ENCODE measurements at places on chromosomes 13 and 19.

- DNase-seq, result no peak
Observed at GRCh38 chr13:25440061-25440460, 68.3 kb downstream of the ATP8A2 start.

- DNase-seq, result no peak
Observed at GRCh38 chr19:10430505-10431253, 10.3 kb downstream of the PDE4A start.

- DNase-seq, result no peak
Observed at GRCh38 chr13:65990684-65991083, 1239.5 kb downstream of the PCDH9 start.

GRCh38 chr13:44605721-44606120, 29.6 kb upstream of the TSC22D1 start:
- DNase-seq, result no peak

- DNase-seq, result no peak
Observed at GRCh38 chr13:89267734-89268133, 1596.6 kb downstream of the SLITRK5 start.

- no peak for DNase-seq
Observed at GRCh38 chr13:101258071-101258470, 158.2 kb downstream of the NALCN start.

DNA sequence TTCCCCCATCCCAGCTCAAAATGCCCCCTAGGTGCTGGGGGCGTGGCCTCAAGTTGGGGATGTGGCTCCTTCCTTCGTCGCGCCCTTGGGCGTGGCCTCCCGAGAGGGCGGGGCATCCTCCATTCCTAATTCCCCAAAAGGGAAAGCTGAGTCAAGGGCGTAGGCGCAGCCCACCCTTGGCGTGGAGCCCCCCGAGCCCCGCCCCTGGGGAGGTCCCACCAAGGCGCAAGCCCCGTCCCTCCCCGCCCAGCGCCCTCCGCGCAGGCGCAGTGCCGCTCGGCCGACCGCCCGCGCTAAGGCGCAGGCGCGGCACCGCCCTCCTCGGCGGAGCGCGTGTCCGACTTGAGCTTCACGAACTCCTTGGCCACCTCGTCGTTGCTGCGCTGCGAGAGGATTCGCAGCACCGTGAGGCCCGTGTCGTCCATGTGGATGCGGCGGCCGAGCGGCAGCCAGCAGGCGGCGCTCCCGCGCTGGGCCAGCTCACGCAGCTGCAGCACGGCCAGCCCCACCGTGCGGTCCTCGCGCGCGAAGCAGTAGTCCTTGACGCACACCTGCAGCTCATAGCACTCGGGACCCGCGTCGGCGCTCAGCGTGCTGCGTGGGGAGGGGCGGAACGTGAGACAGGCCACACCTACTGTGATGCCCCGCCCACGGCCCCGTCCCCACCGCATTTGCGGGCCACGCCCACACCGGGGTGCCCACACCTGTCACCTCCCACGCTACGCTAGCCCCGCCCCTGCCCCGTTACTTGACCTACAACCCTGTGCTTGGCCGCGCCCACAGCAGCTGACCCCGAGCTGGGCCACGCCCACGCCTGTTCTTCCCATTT, 50.5 kb downstream of the COLGALT1 start:
- peak; percentile 64 for DNase-seq

GRCh38 chr19:6211632-6212402, 68.0 kb downstream of the MLLT1 start:
- DNase-seq, result no peak

- no peak for DNase-seq
Observed at GRCh38 chr13:43244481-43244880, 221.1 kb downstream of the DNAJC15 start.

GRCh38 chr13:42146359-42146758, 97.9 kb downstream of the DGKH start:
- no peak for DNase-seq

DNA sequence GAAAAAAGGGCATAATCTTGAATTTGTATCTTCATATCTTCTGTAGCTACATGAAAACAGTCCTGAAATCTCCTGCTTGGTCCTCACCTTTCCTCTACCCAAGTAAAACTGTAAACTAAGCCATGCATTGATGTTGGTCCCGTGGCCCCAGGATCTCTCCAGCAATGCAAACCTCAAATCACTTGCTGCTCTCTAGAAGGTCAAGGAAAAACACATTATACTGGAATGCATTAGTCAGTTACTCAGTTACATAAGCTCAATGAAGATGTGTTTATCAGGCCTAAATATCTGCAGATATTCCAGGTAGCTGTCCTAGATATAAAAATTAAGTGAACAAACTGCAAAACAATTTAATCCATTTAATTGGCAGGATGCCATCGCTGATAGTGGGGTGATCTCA, 261.8 kb downstream of the ABCC4 start:
- DNase-seq, result no peak

GRCh38 chr19:47013041-47013517, 6.6 kb upstream of the NPAS1 start:
- peak; percentile 69 for DNase-seq

DNA sequence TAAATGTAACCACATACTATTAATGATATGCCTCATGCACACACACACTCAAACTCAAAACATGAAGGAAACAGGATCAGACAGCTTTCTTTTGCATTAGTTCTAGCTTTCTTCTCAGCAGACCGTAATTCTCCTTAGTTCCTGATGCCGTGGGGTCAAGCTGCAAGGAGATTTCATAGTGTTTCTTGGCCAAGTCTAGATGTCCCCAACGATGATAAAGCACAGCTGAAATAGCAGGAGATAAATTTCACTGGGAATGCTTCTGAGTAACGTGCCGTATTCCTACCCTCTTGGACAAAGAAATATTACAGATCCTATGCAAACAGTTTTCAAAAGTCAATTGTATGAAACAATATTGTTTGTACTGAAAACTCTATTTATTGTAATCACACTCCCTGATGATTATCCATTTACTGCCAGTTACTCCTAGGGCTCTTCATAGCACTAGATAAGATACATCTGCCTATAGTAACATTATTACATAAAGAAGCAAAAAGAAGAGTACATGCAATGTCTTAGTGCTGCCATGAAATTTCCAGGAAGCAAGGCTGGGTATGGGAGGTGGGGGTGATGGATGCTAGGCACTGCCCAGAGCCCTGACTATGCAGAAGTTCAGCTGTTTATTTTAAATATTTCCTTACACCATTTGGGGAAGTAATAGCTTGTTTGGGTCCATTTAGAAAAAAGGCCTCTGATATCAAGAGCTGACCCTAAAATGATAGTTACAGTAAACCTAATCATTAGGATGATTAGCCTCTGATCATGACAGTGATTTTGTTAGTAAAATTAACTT, 16.5 kb upstream of the GGACT start:
- DNase-seq, result no peak

DNA sequence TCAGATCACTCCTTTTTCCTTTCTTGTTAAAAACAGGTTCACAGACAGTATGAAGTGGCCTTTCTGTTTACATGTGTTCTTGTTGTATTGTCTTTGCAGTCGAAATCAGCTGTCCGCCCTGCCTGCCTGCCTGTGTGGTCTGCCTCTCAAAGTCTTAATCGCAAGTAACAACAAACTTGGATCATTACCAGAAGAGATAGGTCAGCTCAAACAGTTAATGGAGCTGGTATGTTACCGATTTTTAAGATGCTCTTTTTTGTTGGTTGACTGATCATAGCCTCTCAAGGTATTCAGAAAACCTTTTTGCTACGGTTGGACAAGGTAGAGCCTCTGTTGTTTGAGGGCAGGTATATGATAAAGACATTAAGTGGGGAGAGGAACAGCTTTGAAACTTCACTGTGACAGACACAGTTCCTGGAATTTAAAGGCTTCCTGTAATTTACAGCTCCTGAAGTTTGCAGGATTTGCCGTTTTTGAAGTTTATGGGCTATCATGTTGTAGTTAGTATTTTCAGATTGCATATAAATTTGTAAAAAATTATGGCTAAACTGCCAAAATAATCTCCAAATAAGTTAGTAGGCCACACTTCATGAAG, 116.1 kb downstream of the LRCH1 start:
- DNase-seq, result peak; percentile 14

DNA sequence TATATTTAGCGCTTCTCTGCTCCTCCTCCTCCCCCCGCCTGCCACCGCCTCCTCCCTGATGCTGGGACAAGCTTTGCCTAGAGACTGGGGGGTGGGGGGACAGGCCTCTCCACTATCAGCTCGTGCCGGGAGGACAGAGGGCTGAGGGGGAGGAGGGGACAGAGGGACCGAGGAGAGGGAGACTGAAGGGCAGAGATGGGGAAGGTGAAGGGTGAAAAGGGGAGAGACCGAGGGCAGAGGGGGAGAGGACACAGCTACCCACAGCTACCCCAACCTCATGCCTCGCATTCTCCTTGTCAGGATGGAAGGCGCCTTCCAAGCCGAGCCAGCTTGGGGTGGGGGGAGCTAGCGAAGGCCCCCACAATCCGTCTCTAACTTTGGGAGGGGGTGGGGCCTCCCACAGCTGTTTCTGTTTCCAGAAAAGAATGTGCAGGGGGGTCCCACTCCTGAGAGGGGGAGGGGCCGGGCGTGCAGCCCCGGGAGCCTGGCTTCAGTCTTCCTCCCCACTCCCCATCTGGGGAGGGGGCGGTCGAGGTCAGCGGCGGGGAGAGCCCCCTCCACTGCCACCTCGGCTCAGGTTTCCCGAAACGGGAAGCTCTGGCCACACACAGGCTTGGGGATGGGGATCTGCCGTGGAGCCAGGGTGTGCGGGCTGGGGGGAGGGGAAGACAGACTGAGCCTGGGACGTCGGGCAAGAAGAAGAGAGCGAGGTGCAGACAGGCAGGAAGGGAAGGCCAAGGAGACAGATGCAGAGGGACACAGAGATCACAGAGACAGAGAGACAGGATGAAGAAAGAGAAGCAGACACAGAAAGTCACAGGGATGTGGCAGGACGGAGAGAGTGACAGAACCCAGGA, 1.6 kb downstream of the DACT3 start:
- no peak for DNase-seq

GRCh38 chr19:42942187-42942789, 5.3 kb upstream of the PSG7 start:
- no peak for DNase-seq

- peak; percentile 29 for DNase-seq
Observed at GRCh38 chr13:50611117-50611781, 232.2 kb downstream of the DLEU7 start.

- no peak for DNase-seq
Observed at GRCh38 chr13:66914155-66914554, 316.0 kb downstream of the PCDH9 start.

DNA sequence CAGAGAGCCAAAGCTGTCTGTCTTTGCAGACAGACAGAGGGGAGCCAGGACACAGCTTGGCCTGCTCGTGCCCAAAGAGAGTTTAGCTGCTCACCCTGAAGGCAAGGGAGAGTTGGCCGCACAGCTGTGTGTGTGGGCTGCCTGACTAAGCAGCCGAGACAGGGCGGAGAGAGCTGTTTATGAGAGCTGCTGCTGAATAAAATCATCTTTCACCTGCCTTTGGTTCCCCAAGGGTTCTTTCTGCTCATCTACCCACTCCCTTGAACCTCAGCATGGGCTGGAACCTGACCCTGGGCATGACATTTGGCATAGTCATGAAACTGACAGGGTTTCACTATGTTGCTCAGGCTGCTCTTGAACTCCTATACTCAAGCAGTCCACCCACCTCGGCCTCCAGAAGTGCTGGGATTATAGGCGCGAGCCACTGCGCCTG, 98.2 kb downstream of the RBM26 start:
- DNase-seq, result no peak

DNA sequence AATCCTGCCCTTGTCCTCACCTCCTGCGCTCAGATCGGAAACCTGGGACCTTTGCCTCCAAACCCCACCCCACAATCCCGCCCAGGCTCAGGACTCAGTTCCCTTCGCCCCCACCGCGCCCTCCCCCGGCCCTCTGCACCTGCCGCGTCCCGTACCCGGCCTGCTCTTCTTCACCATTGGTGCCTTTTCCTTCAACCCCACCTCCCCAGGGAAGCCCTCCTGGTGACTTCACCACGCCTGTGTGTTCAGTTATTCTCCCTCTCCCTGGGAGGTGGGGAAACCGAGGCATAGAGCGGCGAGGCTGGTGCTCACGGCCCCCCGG, 19.3 kb upstream of the TCF3 start:
- DNase-seq, result no peak

- no peak for DNase-seq
Observed at GRCh38 chr19:3369337-3370213, 3.2 kb downstream of the NFIC start.

DNA sequence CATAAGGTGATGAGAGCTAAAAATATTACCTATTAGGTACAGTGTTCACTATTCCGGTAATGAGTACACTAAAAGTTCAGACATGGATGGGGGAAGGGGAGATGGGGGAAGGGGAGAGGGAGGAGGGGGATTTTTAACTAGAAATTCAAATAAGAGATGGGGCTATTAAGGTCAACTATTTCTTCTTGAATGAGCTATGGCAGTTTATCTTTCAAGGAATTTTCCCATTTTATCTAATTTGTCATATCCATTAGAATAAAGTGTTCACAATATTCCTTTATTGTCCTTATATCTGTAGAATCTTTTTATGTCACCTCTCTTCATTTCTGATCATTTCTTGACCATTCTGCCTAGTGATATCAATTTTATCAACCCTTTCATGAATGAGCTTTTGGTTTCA, 362.4 kb downstream of the SUCLA2 start:
- no peak for DNase-seq

GRCh38 chr19:22619371-22619770, 14.8 kb upstream of the ZNF492 start:
- no peak for DNase-seq

DNA sequence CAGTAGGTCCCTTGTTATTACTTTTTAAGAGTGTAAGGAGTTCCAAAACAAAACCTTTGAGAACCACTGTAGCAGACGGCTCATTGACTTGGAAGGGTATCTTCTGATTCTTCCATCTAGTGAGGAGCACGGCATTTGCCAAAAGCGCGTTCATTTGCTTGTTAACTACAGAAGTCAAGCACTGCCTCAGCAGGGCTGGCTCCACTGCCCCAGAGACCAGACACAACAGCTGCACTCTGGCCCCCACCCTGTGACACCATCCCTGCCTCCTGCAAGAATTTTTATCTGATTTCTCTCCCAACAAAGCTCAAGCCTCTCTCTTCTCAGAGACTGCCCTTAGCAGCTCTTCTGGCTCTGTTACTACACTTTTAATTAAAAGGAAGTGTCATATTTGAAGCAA, 20.7 kb upstream of the XPO4 start:
- no peak for DNase-seq

DNA sequence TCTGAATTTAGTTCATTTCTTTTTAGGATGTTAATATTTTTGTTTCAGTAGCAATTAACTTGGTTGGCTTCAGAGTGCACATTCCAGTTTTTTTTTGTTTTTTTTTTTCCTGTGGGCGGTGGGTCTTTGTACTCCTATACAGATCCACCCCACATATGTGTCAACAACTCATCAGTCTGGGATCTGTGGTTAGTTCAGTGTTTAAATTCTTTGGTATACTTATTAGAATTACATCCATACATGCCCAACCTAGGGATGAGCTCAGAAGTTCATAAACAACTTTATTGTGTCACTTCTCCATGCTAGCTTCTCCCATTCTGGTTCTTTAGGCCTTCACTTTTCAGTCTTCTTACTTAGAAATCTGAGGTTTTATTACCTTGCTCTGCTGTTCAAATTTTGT, 50.9 kb downstream of the PCCA start:
- no peak for DNase-seq

Measured in hematopoietic multipotent progenitor cell treated with erythropoietin and hydrocortisone succinate and interleukin-3 and kit ligand, for 15 days (in vitro differentiated cells).